DND-41 (cell line): ENCODE measurements at places on chromosomes 6 and 20.

GRCh38 chr6:44006872-44007303, 120.4 kb downstream of the MRPL14 start:
- no peak for DNase-seq

DNA sequence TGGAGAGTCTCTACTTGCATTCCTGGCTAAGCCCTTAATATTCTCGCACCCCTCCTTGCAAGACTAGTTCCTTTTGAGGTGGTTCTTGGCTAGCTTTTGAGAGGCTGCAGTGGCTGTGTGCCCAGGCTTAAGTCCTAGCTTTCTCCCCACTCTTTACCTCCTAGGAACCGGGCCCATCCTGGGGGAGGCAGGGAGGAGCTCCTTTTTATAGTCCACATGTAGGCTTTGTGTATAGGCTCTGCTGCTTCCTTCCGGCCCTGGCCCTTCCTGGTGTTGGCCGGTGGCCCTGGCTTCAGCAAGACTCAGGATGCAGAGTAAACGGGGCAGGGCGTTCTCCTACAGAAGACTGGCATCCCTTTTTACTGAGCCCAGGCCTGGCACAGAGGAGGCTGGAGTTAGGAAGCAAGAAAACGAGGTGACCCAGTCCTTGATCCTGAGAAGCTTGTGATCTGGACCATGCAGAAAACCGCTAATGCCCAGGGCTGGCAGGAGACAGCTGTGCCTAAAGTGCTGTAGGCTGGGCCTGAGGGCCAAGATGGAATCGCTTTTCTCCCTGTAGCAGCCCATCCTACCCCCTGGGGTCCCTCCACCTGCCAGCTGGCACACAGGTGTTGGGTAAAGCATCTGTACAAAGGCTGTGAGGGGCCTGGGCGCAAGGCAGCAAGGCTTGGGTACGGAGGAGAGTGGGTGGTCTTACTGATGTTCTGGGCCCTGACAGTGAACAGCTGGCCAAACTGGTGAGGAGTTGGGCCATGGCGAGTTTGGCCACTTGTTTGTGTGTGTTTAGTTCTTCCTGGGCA, 8.7 kb downstream of the PLCG1 start:
- DNase-seq, result no peak

DNA sequence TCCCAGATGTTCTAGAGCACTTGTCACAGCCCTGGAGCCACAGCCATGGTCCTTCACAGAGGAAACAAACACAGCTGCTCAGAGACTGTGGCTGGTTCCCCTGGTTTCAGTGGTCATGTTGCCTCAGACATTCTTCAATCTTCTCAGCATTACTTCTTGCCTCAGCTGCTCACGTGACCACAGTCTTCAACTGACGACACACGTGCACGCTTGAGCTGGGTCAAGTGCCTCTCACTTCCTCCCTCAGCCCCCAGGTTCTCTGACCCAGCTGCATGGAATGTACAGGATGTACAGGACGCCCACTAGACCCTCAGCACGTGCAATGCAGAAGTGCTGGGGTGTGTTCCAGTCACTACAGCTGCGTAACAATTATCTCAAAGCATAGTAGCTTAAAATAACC, 159.8 kb upstream of the GGTLC1 start:
- DNase-seq, result peak; percentile 80

DNA sequence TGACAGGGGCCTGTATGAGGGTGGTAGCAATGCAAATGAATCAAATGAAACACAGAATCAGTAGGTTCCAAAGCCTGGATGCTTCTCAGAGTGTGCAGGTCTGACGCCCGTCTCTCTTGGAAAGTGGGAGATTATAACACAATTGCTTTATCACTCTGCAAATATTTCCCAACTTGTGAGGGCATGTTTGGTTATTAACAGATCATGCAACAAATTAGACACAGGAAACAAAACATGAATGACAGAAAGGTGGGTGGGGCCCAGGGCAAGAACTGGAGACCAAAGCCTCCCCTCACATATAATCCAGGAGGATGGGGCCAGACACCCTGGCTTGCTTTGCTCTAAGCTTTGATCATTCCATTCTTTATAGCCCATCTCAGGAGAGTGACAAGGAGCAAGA, 108.6 kb upstream of the MRPS10 start:
- DNase-seq, result no peak

GRCh38 chr6:157879873-157880254, 56.8 kb downstream of the SNX9 start:
- no peak for DNase-seq
